Ecto neural progenitor cell (in vitro differentiated cells): ENCODE measurements at places on chromosomes 4 and X.

- DNase-seq, result no peak
Observed at GRCh38 chr4:162700815-162701361, 465.8 kb downstream of the NAF1 start.

DNA sequence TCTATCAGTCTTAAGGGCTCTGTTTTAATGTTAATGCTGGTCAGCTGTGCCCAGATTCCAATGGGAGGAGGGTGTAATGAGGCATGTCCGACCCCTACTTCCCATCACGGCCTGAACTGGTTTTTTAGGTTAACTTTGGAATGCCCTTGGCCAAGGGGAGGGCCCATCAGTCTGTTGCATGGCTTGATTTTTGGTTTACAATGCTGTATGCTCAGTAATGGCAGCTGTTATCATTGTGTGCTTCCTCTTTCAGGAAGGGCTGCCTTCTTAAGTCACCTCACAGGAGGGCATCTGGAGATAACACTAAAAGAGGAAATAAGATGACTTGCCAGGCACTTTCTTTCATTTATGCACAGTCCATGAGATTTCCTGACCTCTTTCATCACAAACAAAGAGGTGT, 36.3 kb downstream of the ATXN3L start:
- DNase-seq, result no peak

DNA sequence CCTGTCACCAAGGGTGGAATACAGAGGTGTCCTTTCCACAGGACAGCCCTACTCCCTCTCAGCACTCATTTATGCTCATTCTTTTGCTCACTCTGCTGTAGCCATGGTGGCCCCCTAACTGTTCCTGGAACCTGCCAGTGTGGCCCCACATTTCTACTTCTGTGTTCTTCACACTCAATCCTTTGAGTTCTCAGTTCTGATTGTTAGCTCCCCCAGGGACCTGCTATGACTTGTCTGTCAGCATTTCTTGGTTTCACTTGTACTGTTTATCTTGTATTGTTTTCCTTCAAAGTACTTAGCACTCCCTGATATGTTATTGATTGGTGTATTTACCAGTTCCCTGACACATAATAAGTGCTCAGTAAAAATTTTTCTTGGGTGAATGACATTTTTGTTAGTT, 14.9 kb downstream of the VBP1 start:
- DNase-seq, result no peak

DNA sequence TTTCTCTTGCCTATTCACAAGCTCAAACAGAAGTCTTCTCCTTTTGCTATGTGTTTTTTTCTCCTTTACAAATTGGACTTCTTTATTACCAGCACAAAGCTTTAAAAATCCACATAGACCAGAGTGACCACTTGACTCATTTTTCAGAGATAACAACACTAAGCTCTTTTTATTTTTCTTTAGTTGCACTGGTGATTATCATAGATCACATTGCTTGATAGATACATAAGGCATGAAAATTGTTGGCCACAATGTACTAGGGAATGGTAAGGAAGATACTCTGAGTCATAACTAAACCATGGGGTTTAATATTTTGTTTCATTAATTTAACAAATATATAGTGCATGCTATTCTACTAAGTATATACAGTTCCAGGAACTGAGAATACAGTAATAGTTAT, 159.0 kb downstream of the GASK1B start:
- no peak for DNase-seq

- DNase-seq, result no peak
Observed at GRCh38 chr4:14168919-14169318, 541.4 kb upstream of the BOD1L1 start.
